Ascending aorta (tissue), 2 donors: ENCODE measurements at places on chromosomes 12 and 14. TPM values are rescaled to one million over a fixed set of nuclear protein-coding genes. Genes with fewer than 3 reads are reported as not detected.

The KRT73 gene
- total RNA-seq, result not detected

The ANKRD33 gene
- not detected for total RNA-seq

The KRT74 gene
- not detected for total RNA-seq

The SMIM10L1 gene
- total RNA-seq, result 8.0 TPM

The ZNF605 gene
- total RNA-seq, result 1.3 TPM
